HCT116 (cell line): ENCODE measurements at places on chromosomes 1 and 21. TPM values are rescaled to one million over a fixed set of nuclear protein-coding genes. Genes with fewer than 3 reads are reported as not detected.
A peak's percentile ranks its signal among the peaks of the same experiment; 100 is the strongest.

DNA sequence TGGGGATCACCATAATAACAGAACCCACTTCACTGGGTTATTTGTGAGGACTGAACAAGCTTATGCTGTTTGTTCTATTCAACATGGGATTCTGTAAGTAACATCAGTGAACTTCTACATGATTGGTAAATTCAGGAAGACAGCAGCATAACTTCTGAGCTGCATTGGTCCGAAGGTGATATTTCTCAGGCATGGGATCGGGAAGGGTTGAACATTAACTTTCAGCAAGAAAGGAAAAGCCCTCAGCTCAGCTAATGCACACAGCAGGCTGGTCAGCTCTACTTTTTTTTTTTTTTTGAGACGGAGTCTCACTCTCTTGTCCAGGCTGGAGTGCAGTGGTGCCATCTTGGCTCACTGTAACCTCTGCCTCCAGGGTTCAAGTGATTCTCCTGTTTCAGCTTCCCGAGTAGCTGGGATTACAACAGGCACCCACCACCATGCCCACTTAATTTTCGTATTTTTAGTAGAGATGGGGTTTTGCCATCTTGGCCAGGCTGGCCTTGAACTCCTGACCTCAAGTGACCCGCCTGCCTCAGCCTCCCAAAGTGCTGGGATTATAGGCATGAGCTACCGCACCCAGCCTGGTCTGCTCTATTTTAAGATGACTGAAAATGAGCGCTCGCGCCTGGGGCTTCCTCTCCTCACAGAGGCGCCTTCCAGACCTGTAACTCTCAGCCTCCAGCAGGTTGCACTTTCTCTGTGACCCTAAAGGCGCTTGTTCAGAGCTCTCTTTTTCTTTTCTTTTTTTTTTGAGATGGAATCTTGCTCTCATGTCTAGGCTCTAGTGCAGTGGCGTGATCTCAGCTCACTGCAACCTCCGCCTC, 42.2 kb downstream of the ECE1 start:
- H3K27ac ChIP-seq, result no peak overlapping the region
- no peak for DNase-seq
- H3K4me3 ChIP-seq, result no peak overlapping the region
- H3K27me3 ChIP-seq, result no peaks in the 10 kb centered on the region

- H3K36me3 ChIP-seq, result no peaks in the 10 kb centered on the region
- peaks cover 8% of the 10 kb centered on the region for H3K4me1 ChIP-seq
- no peak overlapping the region for H3K4me3 ChIP-seq
- H3K27me3 ChIP-seq, result no peaks in the 10 kb centered on the region
- no peak overlapping the region for H3K27ac ChIP-seq
These were observed 345 bp downstream of the FTCD start for GRCh38 chr21:46154955-46155513.

GRCh38 chr1:66271904-66272254, 262.1 kb upstream of the SGIP1 start:
- H3K27me3 ChIP-seq, result no peaks in the 10 kb centered on the region
- no peak overlapping the region for H3K4me3 ChIP-seq
- peak overlapping the region; percentile 96 for H3K27ac ChIP-seq
- H3K36me3 ChIP-seq, result no peaks in the 10 kb centered on the region

DNA sequence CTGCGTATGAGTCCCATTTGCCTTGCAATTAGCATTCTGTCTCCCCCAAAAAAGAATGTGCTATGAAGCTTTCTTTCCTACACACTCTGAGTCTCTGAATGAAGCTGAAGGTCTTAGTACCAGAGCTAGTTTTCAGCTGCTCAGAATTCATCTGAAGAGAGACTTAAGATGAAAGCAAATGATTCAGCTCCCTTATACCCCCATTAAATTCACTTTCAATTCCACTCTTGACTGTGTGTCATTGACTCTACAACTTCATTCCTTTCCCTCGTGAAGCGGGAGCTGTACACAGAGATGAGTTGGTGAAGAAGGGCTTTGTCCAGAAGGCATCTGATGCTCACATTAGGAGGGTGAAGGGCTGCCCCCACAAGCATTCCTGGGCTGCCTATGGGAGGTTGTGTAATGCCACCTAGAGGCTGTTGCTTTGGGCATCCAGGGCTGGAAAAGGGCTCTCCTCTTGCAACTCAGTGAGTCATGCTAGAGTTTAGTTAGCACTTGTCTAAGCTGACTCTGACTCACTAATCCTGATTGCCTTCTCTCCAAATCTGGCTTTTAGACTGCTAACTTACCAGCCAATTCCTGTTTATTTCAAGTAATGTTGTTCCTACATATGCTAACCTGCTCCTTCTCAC, 1.8 kb downstream of the SPRR1B start:
- DNase-seq, result peak; percentile 36
- no peaks in the 10 kb centered on the region for H3K4me1 ChIP-seq
- H3K4me3 ChIP-seq, result no peak overlapping the region

- no peaks in the 10 kb centered on the region for H3K27me3 ChIP-seq
- no peak overlapping the region for H3K4me3 ChIP-seq
- DNase-seq, result no peak
- H3K4me1 ChIP-seq, result no peaks in the 10 kb centered on the region
- H3K27ac ChIP-seq, result no peak overlapping the region
These were observed 154.8 kb upstream of the DAB1 start for GRCh38 chr1:57578680-57579079.

- no peaks in the 10 kb centered on the region for H3K27me3 ChIP-seq
- no peaks in the 10 kb centered on the region for H3K4me1 ChIP-seq
- no peaks in the 10 kb centered on the region for H3K36me3 ChIP-seq
- no peak overlapping the region for H3K27ac ChIP-seq
- DNase-seq, result no peak
These were observed 88.6 kb upstream of the LYPLAL1 start for GRCh38 chr1:219085082-219085481.

DNA sequence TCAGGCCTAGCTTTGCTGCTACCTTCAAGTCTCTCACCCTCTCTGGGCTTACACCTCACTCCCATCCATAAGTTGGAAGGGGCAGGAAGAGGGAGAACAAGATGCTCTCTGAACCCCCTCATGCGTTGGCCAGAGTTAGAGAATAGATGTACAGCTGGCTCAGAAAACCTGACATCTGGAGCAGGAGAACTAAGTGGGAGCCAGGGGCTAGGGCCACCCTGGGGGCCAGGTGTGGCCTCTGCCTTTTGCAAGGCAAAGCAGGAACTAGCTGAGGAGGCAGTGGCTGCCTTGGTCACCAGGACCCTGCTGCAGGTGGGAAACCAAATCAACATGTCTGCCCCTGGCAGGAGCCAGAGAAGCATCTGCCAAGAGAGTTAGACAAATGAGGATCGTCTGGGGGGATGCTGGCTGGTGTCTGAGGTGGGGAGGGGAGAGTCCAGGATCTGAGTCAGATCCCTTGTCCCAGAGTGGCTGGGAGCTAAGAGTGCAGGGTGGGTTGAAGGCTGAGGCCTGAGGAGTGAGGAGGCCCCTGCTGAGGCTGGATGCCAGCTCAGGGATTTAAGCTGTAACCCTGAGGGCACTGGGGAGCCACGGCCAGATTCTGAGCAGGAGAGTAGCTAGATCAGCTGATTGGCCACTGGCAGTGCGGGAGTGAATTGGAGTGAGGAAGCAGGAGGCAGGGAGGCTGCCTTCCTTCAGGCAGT, 115.0 kb downstream of the EPHB2 start:
- no peak overlapping the region for H3K4me3 ChIP-seq
- H3K36me3 ChIP-seq, result no peaks in the 10 kb centered on the region

DNA sequence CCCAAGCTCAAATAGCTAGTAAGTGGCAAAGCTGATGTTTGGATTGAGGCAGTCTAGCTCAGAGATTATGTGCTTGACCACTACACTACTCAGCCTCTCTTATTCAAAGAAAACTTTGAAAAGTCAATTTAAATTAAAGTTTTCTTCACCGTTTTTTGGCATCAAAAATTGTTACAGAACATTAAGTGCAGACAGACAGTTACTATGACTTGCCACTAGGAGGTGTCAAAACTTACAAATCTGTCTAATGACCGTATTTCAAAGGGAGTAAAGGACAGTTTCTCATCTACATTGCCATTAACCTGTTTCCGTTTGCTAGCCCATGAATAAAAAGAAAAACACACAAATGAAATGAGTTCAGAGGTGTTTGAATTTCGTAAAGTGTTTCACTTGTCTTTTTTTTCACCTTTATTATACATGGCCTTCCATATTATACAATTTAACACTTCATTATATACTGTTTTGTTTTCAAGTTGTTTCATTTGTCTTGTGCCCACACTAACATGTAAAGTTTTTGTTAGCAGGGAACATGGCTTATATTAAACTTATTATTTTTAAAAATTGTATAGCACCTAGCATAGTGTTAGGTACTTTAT, 57.4 kb upstream of the MTF2 start:
- H3K4me3 ChIP-seq, result no peak overlapping the region
- no peaks in the 10 kb centered on the region for H3K36me3 ChIP-seq
- no peaks in the 10 kb centered on the region; the same call in 1 of the 2 replicates for H3K4me1 ChIP-seq

DNA sequence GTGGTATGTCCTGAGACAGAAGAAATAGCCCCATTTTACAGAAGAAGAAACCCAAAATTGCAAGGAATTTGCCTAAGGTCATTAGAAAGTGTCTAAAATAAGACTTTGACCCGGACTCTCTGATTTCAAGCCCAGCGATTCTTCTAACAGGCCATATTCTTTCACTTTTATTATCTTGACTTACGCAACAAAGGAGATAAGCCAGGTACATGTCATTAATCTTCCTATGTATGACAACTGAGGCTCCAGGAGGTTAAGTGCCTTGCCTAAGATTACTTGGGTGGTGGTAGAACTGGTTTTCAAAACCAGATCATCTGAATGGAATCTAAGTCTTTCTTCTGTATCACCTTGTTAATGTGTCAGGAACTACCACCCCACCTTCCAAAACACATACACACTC, 124.3 kb downstream of the PBX1 start:
- peaks cover 49% of the 10 kb centered on the region for H3K4me1 ChIP-seq
- peak; percentile 78 for DNase-seq
- peak overlapping the region; percentile 52 for H3K27ac ChIP-seq
- no peaks in the 10 kb centered on the region for H3K27me3 ChIP-seq

- H3K36me3 ChIP-seq, result no peaks in the 10 kb centered on the region
- H3K27ac ChIP-seq, result no peak overlapping the region
- no peak overlapping the region for H3K4me3 ChIP-seq
- no peaks in the 10 kb centered on the region for H3K4me1 ChIP-seq
- H3K27me3 ChIP-seq, result no peaks in the 10 kb centered on the region
- no peak for DNase-seq
These were observed 311.9 kb upstream of the PTBP2 start for GRCh38 chr1:96409689-96410088.

DNA sequence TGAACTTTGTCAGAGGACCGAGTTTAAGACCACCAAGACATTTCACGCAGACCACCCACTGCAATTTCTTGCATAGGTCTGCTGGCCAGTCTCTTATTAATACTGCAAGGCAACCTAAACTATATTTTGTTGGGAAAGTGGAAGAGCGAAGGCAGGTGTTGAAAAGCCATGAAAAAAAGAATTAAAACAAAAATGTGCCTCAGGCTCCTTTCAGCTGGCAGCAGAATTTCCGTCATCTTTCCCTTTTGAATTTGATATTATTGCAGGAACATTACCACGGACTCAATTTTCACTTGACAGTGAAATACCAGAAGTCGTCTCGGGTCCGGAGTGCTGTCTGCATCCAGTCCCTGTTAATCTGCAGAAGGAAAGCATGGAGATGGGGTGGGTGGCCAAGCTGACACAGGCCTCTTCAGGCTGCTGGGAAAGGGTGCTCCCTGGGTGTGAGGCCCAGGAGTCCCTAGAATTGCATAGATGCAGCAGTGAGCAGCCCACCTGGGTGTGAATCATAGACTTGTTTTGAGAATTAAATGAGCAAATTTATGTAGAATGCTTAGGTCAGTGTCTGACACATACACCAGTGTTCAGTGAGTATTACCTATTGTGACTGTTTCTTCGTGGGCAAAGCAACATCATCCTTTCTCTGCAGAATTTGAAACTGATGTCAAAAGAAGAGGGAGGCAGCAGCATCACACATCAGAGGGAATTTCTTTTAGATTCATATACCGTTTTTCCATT, 150.7 kb downstream of the PBX1 start:
- H3K36me3 ChIP-seq, result no peaks in the 10 kb centered on the region
- no peak overlapping the region for H3K27ac ChIP-seq
- H3K4me3 ChIP-seq, result no peak overlapping the region
- H3K27me3 ChIP-seq, result no peaks in the 10 kb centered on the region
- H3K4me1 ChIP-seq, result peaks cover 8% of the 10 kb centered on the region; the same call in 1 of the 2 replicates

Gene NCF2
- 0.25 TPM for total RNA-seq

DNA sequence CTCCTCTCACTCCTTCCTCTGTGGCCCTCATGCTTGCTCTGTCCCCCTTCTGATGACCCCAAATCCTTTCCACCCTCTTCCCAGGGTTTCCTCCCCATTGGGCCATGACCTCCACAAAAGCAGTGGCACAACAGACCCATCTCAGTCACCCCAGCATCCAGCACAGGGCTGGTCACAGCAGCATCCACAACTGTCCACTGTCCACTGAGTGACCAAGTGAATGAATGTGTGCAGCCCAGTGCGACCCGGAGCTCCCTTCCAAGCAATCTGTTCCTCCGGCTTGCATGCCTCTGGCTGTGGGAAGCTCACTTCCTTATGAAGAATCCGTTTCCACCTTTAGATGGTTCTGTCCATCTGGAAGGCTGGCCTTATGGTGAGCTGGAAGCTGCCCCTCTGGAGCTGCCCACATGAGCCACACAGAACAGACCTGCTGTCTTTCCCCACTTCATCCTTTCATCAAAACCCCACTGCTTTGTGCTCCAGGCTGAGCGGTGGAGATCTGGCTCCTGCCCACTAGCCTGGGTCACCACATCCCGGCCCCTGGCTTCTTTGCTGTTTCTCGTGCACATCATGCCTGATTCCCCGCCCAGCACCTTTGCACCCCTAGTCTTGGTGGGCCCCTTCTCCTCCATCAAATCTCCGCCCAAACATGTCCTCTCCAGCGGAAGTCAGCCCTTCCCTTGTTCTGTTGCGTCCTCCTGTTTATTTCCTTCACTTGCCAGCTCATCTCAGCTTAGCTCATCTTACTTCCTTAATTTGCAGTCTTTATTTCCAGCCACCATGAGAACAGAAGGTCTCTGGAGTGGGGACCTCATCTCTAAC, 56.4 kb downstream of the EDN2 start:
- no peak for DNase-seq
- peaks cover 27% of the 10 kb centered on the region for H3K4me1 ChIP-seq
- no peaks in the 10 kb centered on the region for H3K27me3 ChIP-seq
- no peaks in the 10 kb centered on the region for H3K36me3 ChIP-seq
- no peak overlapping the region for H3K27ac ChIP-seq
